ENCODE measurements at places on chromosomes 13 and 19.

GRCh38 chr19:33780746-33781145 lies 15.9 kb upstream of the KCTD15 start:
- DNase-seq: no peak

DNA sequence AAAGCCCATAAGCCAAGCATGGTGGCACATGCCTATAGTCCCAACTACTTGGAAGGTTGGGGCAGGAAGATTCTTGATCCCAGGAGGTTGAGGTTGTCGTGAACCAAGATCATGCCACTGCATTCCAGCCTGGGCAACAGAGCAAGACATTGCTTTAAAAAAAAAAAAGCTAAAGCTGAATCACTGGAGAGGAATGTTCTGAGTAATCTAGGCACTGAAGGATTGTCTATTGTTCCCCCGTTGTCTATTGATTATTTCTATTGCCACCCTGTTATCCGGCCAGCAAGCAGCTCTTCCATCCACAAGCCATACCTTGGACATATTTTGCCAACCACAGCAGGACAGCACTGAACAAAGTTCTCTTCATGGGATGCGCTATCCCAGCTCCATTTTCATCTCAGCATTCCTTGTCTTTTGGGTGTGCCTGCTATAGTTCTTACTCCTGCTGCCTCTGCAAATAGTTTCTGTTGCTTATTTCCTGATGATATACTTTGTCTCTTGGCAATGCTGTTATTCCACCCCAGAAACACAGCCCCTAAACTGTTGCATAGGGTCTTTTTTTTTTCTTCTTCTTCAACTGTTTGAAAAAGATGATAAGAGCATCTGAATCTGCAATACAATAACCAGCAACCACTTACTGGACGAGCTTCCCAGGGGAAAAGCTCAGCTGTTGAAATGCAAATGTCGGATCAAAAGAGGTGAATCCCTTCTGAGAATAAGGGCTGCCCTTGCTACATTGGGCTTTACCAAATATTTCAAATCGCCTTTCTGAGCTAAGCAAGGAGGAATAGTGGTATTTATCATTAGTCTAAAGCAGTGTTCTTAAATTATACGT lies 22.2 kb upstream of the SIAH3 start:
- DNase-seq: no peak

DNA sequence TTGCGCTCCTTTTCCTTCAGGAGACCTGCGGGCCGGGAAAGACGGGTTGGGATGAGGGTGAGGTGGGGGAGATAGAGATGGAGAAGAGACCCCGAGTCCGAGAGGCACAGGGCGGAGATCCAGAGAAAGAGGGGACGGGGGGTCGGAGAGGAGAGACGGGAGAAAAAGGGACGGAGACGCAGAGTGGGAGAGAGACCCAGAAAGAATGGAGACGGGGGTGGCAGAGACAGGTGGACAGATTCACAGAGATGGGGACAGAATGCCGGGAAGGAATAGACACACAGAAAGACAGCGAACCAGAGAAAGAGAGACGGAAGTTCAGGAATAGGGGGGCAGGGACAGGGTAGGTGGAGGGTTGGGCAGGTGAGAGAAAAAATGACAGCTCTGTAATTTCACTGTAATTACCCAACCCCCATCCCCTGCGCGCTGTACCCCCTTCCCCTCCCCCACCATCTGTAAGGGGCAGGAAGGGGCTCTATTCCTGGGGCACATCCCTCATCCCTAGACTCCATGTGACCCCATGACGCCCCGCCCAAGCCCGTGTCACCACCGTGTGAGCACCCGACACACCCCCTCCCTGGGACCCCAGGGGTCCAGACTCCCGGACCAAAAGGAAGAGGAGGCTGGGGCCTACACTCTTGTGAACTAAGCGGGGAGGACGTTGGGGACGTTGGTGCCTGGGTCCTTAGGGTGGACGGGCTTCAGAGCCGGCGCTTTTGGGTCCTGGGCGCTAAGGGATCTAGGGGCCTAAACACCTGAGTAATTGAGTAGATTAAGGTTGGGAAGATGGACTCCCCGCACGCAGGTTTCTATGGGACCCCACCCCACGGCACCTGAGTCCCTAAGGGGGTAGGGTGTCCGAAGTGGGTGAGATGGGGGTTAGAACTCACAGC lies 967 bp downstream of the DBP start:
- DNase-seq: no peak

- DNase-seq: no peak
Measured at GRCh38 chr13:79549355-79550106, 68.6 kb downstream of the NDFIP2 start.

DNA sequence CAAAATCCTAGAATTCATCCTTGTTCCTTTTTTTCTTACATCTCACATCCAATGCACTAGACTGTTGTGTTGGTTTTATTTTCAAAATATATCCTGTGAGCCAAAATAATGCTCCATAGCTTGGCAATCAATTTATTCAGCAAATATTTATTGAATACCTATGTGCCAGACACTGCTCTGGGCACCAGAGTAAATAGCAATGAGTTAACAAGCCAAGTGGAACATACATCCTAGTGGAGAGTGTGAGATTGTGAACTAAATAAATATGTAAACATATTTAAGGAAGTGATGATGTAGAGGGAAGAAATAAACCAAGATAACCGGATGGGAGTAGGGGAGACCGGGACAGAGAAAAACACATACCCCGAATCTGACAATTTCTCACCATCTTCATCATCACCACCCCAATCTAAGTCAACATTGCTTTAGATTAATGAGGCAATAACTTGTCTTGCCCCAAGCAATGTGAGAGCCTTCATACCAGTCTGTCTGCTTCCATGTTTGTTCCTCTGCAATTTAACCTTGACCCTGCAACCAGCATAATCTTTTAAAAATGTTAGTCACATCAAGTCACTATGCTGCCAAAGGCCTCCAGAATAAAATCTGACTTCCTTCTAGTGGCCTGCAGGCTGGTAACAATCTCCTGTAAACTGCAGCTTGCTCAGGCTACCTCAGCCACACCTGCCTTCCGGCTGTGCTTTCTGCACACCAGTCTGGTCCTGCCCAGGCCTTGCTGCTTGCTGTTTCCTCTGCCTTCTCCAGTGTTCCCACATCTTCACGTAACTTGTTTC lies 199.2 kb downstream of the DLEU7 start:
- DNase-seq: no peak

DNA sequence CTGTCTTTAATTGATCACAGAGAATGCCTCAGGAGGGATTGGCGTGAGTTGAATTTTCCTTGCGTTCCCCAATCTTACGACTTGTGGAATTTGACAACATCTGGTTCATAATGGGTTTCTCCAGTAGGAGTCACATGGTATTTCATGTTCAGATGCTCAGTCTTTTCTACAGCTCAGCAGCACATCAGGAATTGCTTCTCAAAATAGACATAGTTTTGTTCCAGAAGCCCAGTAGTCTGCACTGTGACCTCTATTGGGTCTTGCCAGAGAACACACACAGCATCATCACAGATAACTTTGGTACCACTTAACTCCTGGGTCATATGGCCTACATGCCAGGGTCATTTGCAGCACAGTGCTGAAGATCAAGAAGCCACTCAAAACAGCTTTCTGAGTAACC lies 282.5 kb upstream of the HTR2A start:
- DNase-seq: no peak

DNA sequence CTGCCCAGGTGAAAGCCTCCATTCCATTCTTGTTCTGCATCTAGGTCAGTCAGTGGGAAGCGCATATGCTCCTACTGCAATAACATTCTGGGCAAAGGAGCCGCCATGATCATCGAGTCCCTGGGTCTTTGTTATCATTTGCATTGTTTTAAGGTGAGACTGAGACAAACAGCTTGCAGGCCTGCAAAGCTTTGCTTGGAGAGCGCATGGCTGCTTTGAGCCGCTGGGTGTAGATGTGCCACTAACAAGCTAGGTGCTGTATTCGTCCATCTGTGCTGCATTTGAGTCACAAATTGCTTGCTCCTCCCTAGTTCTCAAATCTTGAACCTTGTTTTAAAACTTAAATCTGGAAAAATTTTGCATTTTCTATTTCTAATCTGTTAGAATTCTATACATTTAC lies 219.1 kb downstream of the LMO7 start:
- DNase-seq: no peak

- no peak for DNase-seq
Measured at GRCh38 chr13:53782488-53782961, 753.9 kb downstream of the OLFM4 start.

GRCh38 chr13:70173598-70173959 lies 65.3 kb upstream of the KLHL1 start:
- DNase-seq: no peak

DNA sequence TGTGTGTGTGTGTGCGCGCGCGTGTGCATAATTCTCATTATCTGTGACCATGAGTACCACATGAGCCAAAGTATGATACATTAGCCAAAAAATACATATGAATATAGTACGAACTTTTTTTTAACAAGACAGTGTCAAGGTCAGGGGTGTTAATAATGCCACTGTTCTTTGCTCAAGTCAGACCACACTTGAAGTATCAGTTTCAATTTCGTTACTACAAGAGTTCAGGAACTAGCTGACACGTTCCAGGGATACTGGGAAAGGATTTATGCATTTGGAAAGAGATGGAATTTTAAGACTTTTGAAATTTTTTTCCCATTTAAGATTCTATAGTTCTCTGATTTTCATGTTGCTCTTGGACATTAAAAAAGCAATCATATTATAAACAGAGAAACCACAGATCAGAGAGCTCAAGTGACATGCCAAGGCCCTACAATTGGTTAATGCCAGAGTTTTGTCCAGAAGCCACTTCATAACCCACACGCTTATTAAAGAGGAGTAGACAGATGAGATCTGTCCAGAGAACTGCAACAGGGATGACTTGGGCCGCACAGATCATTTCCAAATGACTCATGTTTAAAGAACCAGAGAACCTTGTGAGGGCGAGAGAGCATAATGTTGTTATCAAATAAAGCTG lies 718.8 kb upstream of the SGCG start:
- no peak for DNase-seq

DNA sequence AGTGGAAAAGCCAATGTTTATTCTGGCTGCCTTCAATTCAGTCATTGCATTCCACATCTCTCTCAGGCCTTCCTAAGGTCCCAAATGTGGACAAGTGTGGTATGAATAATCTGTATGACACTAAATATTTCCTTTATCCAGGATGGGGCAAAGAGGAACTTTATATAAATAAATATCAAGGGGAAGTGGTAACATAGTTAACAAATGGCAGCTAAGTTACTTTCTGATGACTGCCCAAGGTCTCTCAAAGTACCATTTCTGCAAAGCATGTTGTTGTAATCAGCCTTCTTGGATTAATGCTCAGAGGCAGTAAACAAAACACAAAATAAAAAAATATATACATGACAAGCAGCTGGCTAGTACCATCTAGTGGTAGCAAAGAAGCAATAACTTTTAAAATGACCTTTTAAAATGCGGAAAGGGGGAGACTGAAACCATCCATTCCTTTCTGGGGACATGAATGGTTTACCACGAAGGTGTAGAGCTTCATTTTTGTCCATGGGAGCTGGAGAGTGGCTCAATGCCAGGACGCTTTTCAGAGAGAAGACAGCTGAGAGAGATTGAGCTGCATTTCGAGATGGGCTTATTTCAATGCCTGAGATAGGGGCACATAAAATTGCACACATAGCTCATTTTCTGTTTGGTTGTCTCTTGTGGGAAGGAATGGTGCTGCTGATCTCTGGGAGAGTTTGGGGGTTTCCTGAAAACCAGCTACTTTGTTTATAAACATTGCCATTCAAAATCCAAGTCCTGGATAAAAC lies 259.2 kb downstream of the RFC3 start:
- no peak for DNase-seq

- DNase-seq: no peak
Measured at GRCh38 chr13:76635232-76636230, 250.7 kb downstream of the KCTD12 start.

- DNase-seq: no peak
Measured at GRCh38 chr13:71274923-71275608, 591.9 kb downstream of the DACH1 start.

DNA sequence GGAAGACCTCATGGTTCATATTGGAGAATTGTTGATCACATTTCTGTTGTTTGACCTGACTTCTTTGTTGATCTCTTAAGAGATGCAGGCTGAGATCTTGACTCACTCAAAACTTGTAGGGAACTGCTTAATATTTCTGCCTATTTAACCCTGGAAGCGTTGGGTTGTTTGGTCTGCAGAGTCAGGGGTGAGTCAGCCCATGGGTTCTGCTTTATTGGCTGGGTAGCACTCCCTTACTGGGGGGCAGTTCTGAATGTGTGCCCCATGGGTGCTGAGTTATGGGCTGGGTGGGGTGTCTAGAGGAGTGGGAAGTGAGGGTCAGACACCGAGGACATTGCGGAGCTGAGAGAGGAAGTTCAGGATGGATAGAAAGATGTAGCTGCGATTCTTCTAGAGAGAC lies 87.9 kb downstream of the LRCH1 start:
- DNase-seq: no peak

DNA sequence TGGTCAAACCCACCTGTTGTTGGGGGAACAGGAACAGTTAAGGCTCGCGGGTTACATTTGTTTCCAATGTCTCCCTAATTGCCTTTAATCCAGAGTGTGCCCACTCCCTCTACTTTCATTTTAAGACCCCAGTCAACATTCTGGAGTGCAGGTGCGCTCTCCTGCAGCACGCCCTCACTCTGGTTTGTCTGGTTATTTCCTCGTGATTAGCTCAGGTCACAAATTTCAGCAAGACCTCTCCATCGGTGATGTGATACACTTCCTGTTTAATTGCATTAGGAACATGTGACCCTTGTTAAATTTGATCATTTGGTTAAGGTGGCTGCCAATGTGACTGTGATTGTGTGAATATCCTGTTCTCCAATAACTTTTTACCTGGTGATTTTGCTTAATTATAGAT lies 53.0 kb downstream of the TEX29 start:
- no peak for DNase-seq

DNA sequence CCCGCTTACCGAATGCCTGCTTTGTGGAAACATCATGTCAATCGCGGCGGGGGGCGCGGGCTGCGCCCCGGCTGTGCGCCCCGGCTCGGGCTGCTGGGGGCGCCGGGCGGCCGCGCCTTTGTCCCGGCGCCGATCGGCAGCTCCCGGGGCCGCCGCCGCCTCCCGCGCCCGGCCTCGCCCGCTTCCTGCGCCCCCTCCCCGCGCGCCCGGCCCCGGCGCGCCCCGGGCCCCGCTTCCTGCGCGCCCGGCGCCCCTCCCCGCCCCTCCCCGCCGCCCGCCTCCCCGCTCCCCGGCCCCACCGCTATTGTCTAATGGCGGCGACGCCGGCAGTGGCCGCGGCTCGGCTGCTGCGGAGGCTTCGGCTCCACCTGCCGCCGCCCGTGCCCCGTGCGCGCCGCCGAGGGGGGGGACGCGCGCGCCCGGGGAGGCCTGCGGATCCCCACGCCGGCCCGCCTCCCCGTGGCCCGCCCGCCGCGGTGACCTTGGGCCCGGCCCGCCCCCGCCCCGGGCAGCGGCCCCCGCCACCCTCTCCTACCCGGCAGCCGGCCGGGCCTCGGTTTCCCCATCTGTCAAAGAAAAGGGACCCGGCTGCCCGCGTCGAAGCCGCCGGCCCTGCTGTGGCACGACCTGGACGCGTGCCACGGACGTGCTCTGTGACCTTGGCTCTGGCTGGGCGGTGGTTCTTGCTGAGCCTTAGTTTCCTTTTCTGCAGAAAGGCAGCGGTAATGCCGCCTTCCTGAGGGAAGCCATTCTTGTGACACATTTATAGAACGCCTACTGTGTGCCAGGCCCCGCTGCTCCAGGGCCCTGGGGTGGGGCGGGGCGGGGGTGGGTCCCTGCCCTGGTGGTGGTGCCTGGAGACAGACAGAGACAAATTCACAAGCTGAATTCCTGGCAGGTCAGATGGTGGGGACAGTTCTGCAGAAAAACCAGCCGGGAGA lies at the start of gene TLE5:
Gene TLE5 (minus strand): TSS at position 331 of the 941 bp plus-strand sequence. CDS start 295 bp downstream, at position 36.
- peak; percentile 74 for DNase-seq

GRCh38 chr13:31131470-31131961 lies 30.2 kb downstream of the HSPH1 start:
- no peak for DNase-seq

- DNase-seq: no peak
Measured at GRCh38 chr19:2546128-2547032, 70.5 kb downstream of the GADD45B start.

Data from naive B cell (primary cell).